Small intestine (tissue), 16 donors: ENCODE measurements at places on chromosomes 5 and 9. TPM values are rescaled to one million over a fixed set of nuclear protein-coding genes. Genes with fewer than 3 reads are reported as not detected.

Gene C5
- 8.7 TPM for polyA plus RNA-seq

Gene F2RL1
- 135 TPM for polyA plus RNA-seq

Gene TMEM215
- not detected for polyA plus RNA-seq

Gene CRHBP
- 0.78 TPM for polyA plus RNA-seq

Gene FABP6
- not detected for polyA plus RNA-seq

Gene RFX3
- polyA plus RNA-seq, result 0.67 TPM

Gene RLN2
- polyA plus RNA-seq, result 0.38 TPM

Gene PPIP5K2
- polyA plus RNA-seq, result 53.5 TPM

Gene MCCC2
- polyA plus RNA-seq, result 24.9 TPM

DNA sequence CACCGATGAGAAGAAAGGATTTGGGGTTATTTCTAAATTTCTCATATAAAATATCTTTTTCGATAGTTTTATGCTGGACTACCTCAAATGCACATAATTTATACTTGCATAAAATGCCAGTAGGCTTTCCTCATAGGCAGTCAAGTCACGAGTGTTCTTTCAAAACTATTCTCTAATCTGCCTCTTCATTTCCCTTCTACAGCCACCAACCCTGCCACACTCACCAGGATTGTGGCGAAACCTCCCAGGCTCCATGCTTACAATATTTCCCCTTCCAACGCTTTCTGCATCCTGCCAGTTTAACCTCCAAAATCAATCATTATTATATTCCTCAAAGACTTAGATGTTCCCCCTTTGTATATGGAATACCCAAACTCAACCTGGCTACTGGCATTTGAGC, 65.4 kb downstream of the FRMD3 start:
- H3K4me3 ChIP-seq, result no peak overlapping the region
- no peaks in the 10 kb centered on the region for H3K36me3 ChIP-seq
- H3K27me3 ChIP-seq, result no peaks in the 10 kb centered on the region
- peak overlapping the region; percentile 97 for H3K27ac ChIP-seq

GRCh38 chr5:72723581-72723980, 92.9 kb upstream of the TNPO1 start:
- H3K36me3 ChIP-seq, result no peaks in the 10 kb centered on the region
- H3K27me3 ChIP-seq, result no peaks in the 10 kb centered on the region
- no peaks in the 10 kb centered on the region for H3K4me1 ChIP-seq

GRCh38 chr5:171593976-171594375, 174.5 kb downstream of the FGF18 start:
- H3K4me1 ChIP-seq, result no peaks in the 10 kb centered on the region
- H3K27ac ChIP-seq, result no peak overlapping the region
- DNase-seq, result no peak
- no peak overlapping the region for H3K4me3 ChIP-seq

GRCh38 chr9:129301941-129302340, 123.9 kb upstream of the IER5L start:
- DNase-seq, result no peak
- H3K27me3 ChIP-seq, result no peaks in the 10 kb centered on the region
- H3K4me1 ChIP-seq, result no peaks in the 10 kb centered on the region
- H3K36me3 ChIP-seq, result no peaks in the 10 kb centered on the region

DNA sequence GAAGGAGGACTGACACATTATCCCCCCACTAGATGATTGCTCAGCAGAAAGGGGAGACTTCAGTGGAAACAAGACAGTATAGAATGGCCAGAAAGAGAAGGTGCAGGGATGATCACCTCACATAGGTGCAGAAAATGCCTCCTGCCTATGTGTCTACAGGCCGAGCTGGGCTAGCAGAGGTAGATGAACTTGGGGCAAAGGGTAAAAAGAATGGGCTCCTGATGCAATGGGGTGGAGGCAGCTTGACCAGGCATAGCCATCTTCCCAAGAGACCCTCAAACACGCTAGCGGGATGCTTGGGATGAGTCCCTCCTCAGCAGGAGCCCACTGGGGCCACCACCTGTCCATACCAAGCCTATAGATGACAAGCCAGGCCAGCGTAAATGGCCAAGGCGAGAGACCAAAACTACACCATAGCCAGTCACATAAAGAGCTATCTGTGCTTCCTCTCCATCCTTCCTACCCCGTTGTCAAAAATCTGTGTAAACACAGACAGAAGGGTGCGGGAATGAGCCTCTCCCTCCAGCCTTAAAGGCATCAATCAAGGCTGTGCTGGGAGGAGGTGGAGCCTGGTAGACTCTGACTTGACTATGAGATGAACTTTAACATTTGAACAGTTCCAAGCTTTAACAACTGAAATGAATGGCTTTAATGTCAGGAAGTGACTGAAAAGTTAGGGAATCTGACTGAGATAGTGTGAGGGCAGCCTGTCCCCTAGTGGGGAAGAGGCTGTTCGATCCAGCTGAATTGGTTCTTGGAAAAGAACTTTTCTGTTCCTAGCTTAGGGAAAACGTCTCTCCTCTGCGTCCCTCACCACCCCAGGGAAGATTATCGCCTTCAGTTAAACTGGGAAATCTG, 10.4 kb downstream of the C9orf152 start:
- no peaks in the 10 kb centered on the region for H3K36me3 ChIP-seq
- no peak overlapping the region for H3K4me3 ChIP-seq
- no peaks in the 10 kb centered on the region for H3K27me3 ChIP-seq
- DNase-seq, result peak; percentile 76
- peak overlapping the region; percentile 55 for H3K27ac ChIP-seq
- peaks cover 36% of the 10 kb centered on the region for H3K4me1 ChIP-seq

- H3K4me3 ChIP-seq, result no peak overlapping the region
- no peaks in the 10 kb centered on the region for H3K4me1 ChIP-seq
- H3K27ac ChIP-seq, result no peak overlapping the region
- H3K27me3 ChIP-seq, result peaks cover 2% of the 10 kb centered on the region
- H3K36me3 ChIP-seq, result no peaks in the 10 kb centered on the region
Measured at GRCh38 chr5:137329586-137330296, 169.4 kb downstream of the SPOCK1 start.

DNA sequence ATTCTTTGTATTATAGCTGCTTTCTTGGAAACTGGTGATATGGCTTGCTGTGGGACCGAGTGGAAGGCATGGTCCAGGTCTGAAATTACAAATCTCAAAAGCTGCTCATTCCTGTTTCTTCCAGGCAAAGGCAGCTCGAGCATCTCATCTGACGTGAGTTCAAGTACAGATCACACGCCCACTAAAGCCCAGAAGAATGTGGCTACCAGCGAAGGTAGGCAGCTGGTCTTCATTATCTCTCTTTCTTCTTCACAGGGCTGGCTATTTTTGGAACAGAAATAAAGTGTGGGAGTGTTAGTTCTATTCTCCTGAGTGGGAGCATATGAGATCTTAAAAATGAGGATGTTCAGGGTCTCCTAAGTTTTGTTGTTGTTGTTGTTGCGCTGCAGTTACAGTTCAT, 115.9 kb downstream of the FBXL7 start:
- no peaks in the 10 kb centered on the region for H3K36me3 ChIP-seq
- H3K4me1 ChIP-seq, result no peaks in the 10 kb centered on the region
- no peak for DNase-seq
- H3K27ac ChIP-seq, result no peak overlapping the region
- H3K27me3 ChIP-seq, result no peaks in the 10 kb centered on the region
- no peak overlapping the region for H3K4me3 ChIP-seq

DNA sequence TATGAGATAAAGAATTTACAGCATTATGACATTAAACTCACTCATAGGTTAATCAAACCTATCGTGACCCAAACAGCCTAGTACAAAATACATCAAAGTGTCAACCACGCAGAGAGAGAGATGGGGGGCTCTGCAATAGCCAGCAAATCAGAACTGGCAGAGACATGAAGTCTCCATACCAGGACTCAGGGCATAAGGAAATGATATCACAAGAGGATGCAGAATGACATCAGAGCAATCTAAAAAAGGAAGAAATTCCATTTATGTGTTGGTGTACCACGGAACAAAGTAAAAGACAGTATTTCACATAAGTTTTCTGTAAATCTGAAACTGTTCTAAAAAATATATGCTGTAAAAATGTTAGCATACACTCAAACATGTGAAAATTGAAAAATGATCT, 24.6 kb downstream of the BICD2 start:
- DNase-seq, result no peak
- no peaks in the 10 kb centered on the region for H3K4me1 ChIP-seq
- H3K36me3 ChIP-seq, result no peaks in the 10 kb centered on the region
- no peaks in the 10 kb centered on the region for H3K27me3 ChIP-seq

GRCh38 chr5:41754857-41755256, 115.4 kb downstream of the OXCT1 start:
- H3K27me3 ChIP-seq, result no peaks in the 10 kb centered on the region
- H3K36me3 ChIP-seq, result no peaks in the 10 kb centered on the region
- no peaks in the 10 kb centered on the region for H3K4me1 ChIP-seq
- H3K4me3 ChIP-seq, result no peak overlapping the region

DNA sequence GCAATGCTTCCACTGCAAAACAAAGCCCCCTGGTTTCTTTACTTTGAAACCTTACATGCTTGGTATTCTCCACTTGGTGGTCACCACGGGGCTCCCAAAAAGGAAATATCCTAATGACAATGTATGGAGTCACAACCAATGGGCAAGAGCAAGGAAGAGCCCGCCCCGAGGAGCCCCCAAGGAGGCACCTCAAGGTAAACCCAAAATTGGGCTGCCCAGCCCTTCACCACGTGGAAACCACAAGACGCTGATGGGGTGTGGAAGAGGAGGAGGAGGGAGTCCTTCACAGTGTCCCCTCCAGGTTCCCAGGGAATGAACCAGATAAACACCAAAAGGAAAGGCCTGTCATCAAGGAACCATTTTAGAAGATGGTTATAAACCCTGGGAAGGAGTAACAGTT, 3.8 kb downstream of the ROR2 start:
- no peak overlapping the region for H3K4me3 ChIP-seq
- peaks cover 14% of the 10 kb centered on the region for H3K27me3 ChIP-seq
- H3K4me1 ChIP-seq, result peaks cover 15% of the 10 kb centered on the region
- no peaks in the 10 kb centered on the region for H3K36me3 ChIP-seq
- no peak for DNase-seq
- H3K27ac ChIP-seq, result no peak overlapping the region

- H3K27me3 ChIP-seq, result no peaks in the 10 kb centered on the region
- no peak overlapping the region for H3K27ac ChIP-seq
- H3K4me3 ChIP-seq, result no peak overlapping the region
- no peaks in the 10 kb centered on the region for H3K36me3 ChIP-seq
Measured at GRCh38 chr5:40599676-40600075, 80.0 kb upstream of the PTGER4 start.

DNA sequence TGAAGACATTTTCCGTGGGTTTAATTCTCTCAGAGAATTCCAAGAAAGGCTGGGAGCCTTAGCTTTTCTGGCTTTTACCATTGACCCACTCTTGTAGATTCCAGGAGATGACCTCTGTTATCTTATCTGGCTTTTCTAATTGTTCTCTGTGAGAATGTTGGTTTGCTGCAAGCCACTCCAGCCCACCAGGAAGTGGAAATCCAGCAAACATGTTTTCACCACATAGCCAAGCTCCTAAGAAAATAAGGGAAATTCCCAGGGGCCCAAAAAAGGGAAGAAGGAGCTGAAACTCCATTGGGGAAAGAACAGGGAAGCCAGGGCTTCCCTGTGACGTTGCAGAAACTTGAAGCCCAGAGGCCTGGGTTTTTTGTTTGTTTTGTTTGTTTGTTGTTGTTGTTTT, 19.7 kb downstream of the GPR107 start:
- H3K27me3 ChIP-seq, result no peaks in the 10 kb centered on the region
- no peak overlapping the region for H3K27ac ChIP-seq
- DNase-seq, result no peak
- H3K4me1 ChIP-seq, result peaks cover 8% of the 10 kb centered on the region

DNA sequence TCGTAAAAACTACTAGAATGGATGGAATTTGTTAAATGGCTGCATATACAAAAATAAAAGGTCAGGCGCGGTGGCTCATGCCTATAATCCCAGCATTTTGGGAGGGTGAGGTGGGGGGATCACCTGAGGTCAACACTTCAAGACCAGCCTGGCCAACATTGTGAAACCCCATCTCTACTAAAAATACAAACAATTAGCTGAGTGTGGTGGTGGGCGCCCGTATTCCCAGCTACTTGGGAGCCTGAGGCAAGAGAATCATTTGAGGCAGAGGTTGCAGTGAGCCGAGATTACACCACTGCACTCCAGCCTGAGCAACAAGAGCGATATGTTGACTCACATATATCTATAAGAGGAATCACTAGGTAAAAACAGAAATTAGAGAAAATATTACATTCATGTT, 9.3 kb upstream of the GPR150 start:
- no peak overlapping the region for H3K4me3 ChIP-seq
- H3K27me3 ChIP-seq, result no peaks in the 10 kb centered on the region
- no peak overlapping the region for H3K27ac ChIP-seq
- H3K36me3 ChIP-seq, result peaks cover 2% of the 10 kb centered on the region
- no peaks in the 10 kb centered on the region for H3K4me1 ChIP-seq

- no peaks in the 10 kb centered on the region for H3K27me3 ChIP-seq
- H3K4me1 ChIP-seq, result no peaks in the 10 kb centered on the region
- no peak overlapping the region for H3K27ac ChIP-seq
- no peak overlapping the region for H3K4me3 ChIP-seq
- H3K36me3 ChIP-seq, result no peaks in the 10 kb centered on the region
Measured at GRCh38 chr9:98964911-98965336, 21.2 kb downstream of the COL15A1 start.

DNA sequence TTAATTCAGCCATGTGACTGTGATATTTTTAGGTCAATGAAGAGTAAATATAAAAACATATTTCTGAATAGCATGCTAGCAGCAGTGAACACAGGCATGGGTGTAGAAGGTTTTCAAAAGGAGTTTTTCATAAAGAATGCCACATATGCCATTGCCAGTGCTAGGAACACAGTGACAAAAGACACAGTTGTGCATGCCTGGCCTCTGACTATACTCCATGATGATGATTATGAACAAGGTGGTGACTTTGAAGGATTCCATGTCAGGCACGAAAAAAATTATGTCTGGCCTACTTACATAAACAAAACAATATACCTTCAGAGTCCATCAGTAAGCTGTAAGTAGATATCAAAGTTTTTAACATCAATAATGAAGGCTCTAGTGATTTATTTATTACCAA, 438.7 kb downstream of the TLE1 start:
- no peak overlapping the region for H3K4me3 ChIP-seq
- H3K36me3 ChIP-seq, result no peaks in the 10 kb centered on the region
- no peak overlapping the region for H3K27ac ChIP-seq
- no peak for DNase-seq
- H3K27me3 ChIP-seq, result no peaks in the 10 kb centered on the region
- H3K4me1 ChIP-seq, result no peaks in the 10 kb centered on the region

DNA sequence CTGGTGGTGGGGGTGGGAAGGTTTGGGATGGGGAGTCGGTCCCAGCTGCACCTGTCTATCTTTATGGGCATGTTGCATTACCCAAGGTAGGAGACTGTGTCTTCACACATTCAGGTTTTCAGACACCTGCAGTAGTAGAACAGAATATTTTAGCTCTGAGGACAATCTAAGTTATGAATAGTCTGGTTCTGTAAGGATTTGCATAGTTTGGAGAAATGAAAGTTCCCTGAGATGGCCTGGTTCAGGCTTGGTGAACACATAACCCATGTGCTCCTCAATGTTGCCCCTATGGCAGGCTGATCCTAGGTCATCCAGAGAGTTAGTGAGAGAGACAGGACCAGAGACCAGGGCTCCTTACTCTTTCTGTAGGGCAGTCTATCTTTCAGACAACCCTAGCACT, 20.7 kb downstream of the TNFSF8 start:
- H3K4me3 ChIP-seq, result no peak overlapping the region
- DNase-seq, result no peak
- H3K27me3 ChIP-seq, result no peaks in the 10 kb centered on the region
- no peak overlapping the region for H3K27ac ChIP-seq
- no peaks in the 10 kb centered on the region for H3K36me3 ChIP-seq
